ENCODE measurements at places on chromosomes 5 and 9.

- DNase-seq, result no peak
Observed at GRCh38 chr5:158060212-158060611, 201.3 kb upstream of the CLINT1 start.

DNA sequence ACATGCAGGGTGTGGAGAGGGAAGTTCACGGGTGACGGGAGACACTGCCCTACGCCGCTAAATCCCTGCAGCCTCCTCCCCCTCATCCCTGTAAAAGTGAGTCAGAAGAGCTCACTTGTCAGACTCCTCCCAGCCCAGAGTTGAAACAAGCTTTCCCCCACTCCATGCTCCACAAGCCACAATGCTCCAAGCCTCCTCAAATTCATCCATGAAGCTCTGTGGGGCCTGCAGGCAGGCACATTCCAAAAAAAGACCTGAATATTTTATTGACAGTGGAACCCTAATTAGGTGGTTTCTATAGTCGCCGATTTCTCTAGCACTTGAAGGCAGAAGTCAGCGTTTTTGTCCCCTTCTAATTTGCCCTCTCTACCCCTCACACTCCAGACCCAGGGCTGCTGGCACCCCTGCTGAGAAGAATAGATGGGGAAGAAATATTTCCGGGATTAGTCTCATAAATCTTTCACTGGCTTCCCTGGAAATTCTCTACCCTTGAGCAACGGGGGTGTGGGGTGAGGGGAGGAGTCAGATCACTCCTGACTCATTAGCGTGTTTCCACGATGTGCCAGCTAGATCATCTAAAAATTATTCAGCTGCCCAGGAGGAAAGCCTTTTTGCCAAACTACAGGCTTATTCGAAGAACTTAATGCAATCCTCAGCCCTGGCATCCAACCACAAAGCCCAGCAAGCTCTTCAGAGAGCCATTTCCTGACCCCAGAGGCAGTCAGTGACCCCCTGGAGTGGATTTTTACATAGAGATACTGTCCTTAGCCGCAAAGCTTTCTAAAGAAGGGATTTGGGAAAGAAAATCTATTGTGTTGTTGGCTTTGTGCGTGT, 97.1 kb downstream of the ENC1 start:
- no peak for DNase-seq

GRCh38 chr5:173662581-173663351, 46.3 kb upstream of the BOD1 start:
- no peak for DNase-seq

GRCh38 chr5:39432696-39433530, 8.1 kb upstream of the DAB2 start:
- no peak for DNase-seq

DNA sequence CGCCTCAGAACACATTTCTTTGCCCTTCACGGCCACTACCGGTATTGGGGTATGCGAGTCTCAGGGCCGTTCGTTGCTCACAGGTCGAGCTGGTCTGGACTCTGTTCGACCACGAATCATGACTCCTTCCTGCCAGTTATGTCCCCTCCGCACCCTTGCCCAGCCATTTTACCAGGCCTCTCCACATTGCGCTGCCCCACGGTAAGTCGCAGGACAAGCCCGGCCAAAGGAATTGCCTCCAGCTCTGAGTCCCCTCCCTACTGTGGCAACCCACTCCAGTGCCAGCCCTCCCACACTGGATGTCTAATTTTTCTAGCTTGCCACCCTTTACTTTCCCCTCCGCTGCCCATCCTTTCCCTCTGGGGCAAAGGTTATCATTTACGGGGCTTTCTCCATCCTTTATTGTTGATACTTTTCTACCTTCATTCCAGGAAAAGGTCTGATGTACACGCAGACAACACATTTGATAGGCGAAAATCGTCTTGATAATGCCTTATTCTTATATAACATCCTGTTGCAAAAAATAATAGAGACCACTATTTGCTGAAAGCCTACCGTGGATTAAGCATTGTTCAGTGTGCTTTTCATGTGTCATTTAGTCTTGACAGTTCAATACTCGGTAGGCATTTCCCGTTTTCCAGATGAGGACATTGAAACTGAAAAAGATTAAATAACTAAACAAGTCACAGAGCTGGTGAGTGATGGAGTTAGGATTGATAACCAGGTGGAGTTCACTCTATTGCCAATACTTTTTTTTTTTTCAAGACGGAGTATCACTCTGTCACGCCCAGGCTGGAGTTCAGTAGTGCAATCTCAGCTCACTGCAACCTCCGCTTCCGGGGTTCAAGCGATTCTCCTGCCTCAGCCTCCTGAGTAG, 958 bp upstream of the HSPA5 start:
- DNase-seq, result no peak

DNA sequence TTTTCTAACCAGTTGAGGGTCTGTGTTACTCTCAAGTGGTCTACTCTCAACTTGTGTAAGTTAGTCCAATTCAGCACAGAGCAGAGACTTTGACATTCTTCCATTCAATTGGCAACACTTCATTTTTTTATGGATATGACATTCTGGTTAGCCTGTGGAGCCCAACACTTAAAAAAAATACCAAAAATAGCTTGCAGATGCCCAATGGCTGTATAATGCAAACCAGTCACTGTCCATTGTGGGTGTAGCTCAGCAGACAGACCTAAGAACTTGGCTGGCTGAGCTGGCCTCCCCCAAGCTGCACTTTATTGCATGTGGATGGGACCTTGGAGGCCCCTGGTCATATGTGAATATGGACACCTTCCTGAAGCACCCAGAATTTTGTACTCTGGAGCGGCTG, 103.2 kb downstream of the DPYSL3 start:
- DNase-seq, result no peak

DNA sequence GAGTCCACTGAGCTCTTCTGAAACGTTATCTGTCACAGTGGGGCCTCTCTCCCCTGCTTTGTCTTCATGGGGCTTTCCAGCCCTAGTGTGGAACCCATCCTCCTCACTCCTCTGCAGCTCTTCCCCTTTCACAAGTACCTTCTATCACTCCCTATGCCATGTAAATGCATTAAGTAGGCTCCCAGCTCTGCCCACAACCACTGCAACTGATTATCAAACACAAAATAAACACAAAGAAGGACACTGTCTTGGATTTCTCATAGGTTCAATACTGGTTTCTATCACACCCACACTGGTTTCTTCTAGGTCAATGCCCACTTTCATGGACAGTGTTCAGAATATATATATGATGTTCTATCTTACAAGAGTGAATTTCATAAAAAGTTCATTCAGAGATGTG, 139.4 kb downstream of the GNAQ start:
- DNase-seq, result no peak

- no peak for DNase-seq
Observed at GRCh38 chr9:14488421-14489190, 174.7 kb upstream of the NFIB start.

GRCh38 chr9:7313389-7313788, 486.2 kb downstream of the DMAC1 start:
- no peak for DNase-seq

DNA sequence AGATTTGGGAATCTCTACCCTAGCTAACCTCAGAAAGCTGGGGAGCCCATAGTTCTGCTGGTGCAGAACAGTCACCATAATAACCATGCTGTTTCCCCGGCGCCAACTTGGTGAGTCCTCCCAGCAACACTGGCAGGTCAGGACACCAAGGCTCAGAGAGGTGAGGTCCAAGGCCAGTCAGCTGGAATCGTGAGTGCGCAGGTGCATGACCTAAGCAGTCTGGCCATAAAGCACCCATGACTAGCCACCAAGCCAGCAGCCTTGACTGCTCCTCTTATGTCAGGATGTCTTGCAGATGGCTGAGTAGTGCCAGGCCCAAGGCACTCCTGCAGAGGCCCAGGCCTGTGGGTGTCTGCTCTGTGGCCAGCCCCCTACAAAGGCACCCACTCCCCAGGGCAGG, 2.6 kb downstream of the RNF44 start:
- DNase-seq, result no peak

- no peak for DNase-seq
Observed at GRCh38 chr9:118444403-118444802, 740.2 kb downstream of the TLR4 start.

GRCh38 chr5:176643491-176644219, 3.6 kb upstream of the TSPAN17 start:
- no peak for DNase-seq

DNA sequence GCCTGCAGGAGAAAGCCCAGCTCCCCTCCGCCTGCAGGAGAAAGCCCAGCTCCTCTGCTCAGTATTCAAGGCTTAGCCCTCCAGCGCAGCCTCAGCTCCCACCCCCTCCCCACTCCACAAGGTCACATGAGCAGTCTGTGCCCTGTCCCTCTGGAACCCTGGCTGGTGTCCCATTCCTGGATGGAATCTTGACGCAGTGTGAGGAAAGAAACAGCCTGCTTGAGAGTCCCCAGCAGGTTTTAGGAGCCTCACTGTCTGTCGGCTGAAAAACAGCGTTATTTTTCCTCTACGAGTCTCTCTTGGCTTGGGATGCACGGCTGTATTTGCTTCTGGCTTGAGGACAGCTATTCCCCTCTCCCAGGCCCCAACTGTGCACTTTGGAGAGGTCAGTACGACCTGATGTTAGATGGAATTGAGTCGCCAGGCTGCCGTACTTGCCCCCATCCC, 210.1 kb upstream of the TRIM32 start:
- DNase-seq, result no peak

- no peak for DNase-seq
Observed at GRCh38 chr9:447230-448025, 232.8 kb downstream of the DOCK8 start.

DNA sequence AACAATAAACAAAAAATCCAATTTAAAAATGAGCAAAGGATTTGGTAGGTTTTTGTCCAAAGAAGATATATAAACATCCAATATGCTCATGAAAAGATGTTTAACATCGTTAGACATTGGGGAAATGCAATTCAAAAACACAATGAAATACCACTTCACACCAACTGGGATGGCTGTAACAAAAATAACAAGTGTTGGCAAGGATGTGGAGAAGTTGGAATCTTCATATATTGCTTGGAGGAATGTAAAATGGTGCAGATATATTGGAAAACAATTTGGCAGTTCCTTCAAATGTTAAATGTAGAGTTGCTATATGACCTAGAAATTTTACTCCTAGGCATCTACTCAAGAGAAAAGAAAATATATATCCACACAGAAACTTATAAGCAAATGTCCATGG, 224.3 kb downstream of the AUH start:
- no peak for DNase-seq

GRCh38 chr5:140875085-140876065, at the start of gene PCDHA12:
Gene PCDHA12 (plus strand): TSS chr5:140875308. CDS start chr5:140875473, 165 bp downstream.
- DNase-seq, result no peak

DNA sequence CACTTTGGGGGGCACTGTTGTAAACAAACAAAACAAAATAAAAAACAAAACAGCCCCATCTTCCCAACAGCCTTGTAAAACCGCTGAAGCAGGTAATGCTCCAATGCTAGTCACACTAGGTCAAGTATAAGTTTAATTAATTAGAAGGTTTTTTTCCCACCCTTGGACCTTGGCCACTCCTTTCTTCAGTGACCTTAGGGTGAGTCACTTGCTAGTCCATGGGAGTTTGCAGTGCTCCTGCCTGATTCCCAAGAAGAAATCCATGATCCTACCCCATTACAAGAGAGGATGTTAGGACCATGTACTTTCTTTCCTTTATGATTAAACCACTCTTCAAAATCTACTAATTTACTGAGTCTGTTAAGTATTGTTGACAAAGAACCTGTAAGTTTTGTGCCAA, 192.2 kb upstream of the CDKN2B start:
- no peak for DNase-seq

- DNase-seq, result no peak
Observed at GRCh38 chr5:57386958-57387357, 95.7 kb downstream of the ACTBL2 start.

DNA sequence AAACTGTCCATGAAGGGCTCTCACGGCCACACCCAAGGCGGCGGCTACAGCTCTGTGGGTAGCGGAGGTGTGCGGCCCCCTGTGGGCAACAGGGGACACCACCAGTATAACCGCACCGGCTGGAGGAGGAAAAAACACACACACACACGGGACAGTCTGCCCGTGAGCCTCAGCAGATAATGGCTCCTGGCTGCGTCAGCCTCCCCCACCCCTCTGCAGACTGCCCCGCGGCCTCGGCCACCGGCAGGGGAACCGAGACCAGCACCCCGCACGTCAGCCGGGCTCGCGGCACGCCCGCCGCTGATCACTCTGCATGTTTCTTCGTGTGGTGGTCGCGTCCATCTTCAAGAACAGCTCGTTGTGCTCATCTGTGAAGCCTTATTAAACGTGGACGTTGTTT, 41.5 kb downstream of the TENT4A start:
- DNase-seq, result no peak

DNA sequence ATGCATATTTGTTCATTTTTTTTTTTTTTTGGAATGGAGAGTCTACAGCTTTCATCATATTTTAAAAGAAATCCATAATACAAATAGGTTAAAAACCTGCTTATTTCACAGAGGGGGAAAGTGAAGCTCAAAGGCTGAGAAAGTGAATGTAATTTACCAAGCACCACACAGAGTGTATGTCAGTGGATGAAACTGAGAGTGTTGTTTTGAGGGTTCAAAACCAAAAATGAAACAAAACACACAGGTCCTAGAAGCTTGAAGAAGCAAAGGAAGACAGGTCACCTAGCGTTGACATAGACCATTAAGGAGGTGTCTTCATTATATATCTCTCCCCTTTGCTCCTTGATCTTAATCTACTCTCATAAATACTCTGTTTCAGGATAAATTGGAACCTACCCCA, 7.5 kb downstream of the NMUR2 start:
- DNase-seq, result no peak

DNA sequence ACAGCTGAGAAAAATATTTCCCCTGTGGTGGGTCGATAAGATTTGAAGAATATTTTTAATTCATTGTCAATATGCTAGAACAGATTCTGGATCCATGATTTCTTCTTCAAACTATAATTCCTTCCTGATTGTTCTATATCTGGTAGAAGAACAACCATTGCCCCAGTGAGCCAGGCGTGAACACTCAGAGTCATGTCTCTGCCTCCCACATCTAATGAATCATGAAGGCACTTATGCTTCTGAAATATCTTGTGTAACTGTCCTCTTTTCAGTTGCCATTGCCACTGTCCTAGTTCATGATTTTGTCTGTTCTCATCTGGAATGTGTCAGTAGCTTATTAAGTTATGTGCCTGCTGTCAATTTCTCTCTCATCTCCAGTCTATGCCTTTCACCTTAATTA, 40.0 kb downstream of the GABRG2 start:
- no peak for DNase-seq

DNA sequence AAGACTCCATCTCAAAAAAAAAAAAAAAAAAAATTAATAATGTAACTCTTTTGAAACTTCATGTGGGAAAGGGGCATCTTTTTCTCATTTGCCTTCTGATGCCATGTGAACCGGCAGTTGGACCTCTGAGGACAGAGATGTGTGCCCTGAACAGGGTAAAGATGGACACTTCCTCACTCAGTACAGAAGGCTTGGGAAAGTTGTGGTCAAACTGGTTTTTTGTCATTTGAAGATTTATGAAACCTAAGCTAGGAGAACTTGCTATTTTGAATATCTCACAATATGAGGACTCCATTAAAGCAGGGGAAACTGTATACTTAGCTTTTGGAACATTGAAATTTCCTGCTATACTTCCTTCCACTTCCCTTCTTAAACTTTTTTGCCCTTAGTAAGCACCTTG, 147.5 kb upstream of the ALDH1B1 start:
- DNase-seq, result no peak
